Esophagus mucosa (tissue), 1 donor: ENCODE measurements at places on chromosomes 5 and 9. TPM values are rescaled to one million over a fixed set of nuclear protein-coding genes. Genes with fewer than 3 reads are reported as not detected.

The MVB12B gene
- 2.5 TPM for total RNA-seq

The AMBP gene
- 0.44 TPM for total RNA-seq

The IFNK gene
- not detected for total RNA-seq

The EXOC3 gene
- 37.4 TPM for total RNA-seq

The OMD gene
- total RNA-seq: 0.40 TPM

The C7 gene
- 8.4 TPM for total RNA-seq

The GABRA6 gene
- not detected for total RNA-seq

The CCNO gene
- 2.2 TPM for total RNA-seq
